Mucosa of descending colon (tissue), 3 donors: ENCODE measurements at places on chromosomes 2 and 18. TPM values are rescaled to one million over a fixed set of nuclear protein-coding genes. Genes with fewer than 3 reads are reported as not detected.

GRCh38 chr2:64145714-64146113, 1.5 kb upstream of the PELI1 start:
- no peak for DNase-seq

VIT gene
- total RNA-seq, result not detected

DNA sequence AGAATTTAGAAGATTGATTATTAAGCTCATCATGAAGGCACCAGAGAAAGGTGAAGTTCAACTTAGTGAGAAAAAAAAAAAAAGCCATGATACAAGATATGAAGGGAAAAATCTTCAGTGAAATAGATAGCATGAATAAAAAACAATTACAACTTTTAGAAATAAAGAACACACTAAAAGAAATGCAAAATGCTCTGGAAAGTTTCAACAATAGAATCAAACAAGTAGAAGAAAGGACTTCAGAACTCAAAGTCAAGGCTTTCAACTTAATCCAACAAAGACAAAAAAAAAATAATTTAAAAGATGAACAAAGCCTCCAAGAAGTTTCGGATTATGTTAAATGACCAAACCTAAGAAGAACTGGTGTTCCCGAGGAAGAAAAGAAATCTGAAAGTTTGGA, 105.5 kb downstream of the GRB14 start:
- no peak for DNase-seq

DNA sequence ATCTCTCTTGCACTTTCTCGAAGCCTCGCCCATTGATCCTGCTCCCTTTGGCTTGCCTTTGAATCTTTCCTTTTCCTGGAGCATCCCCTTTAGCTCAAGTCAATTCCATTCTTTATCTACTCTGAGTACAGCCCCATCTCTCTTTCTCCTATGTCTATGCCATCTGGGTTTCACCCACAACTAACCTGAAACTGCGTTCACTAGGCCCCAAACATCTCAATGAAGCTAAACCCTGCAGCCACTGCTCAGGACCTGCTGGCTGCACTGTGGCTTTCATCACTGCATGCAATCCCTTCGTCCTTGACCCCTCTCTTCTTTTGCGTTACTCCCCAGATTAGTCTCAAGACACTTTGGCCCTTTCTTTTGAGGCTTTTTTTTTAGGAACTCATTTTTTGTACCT, 81.6 kb upstream of the CYRIA start:
- no peak for DNase-seq

DNA sequence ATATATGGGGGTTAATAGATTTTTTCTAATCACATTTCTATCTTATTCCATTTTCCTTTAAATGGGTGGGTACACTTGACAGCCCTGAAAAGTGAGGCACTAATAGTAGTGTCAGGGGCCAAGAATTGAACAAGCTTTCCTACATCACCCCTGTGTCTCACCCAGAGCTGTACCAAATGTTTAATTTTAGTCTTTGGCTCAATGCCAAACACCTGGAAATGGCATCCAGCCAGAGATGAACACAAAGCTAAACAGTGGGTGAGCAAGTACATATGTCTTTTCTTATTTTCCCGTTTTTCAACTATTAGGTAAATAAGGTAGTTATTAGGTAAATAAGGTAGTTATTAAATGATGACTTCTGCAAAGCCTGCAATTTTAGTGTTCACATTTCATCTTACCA, 276.3 kb upstream of the ERBB4 start:
- no peak for DNase-seq
